ENCODE measurements at places on chromosomes 16 and 17. TPM values are rescaled to one million over a fixed set of nuclear protein-coding genes. Genes with fewer than 3 reads are reported as not detected.
A peak's percentile ranks its signal among the peaks of the same experiment; 100 is the strongest.

GRCh38 chr17:39115135-39115534 is 36.3 kb downstream of the PLXDC1 start:
- peak; percentile 80 for DNase-seq

GRCh38 chr17:77476931-77477805 is 336.4 kb downstream of the SEC14L1 start:
- DNase-seq: peak; percentile 98

The CNGB1 gene
- not detected for total RNA-seq

GRCh38 chr17:10059684-10060211 is 138.7 kb downstream of the GAS7 start:
- no peak for DNase-seq

DNA sequence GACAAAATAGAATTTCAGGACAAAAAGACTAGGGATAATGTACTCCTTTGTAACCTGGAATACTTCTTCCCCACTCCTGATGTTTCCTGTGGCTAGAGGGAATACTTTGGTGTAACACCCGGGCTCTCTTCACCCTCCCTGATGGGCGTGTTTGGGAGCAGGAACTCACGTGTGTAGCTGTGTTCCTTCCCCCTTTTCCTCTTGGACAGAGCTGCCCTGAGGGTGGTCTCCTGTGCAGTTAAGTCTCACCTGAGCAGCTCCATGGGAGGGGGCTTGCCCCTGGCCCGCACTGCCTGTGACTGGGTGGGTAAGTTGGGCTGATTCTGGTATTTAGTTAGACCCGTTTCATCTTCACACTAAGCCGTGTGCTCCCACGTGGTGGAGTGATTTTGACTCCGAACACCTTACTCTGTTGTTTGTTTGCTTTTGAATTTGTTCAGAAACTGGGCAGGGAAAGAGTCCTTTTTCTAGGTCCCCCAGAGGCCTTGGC is 87.9 kb downstream of the OR1D5 start:
- DNase-seq: peak; percentile 66

- no peak for DNase-seq
These were observed 26.9 kb downstream of the ZCCHC14 start for GRCh38 chr16:87465879-87466278.

- no peak for DNase-seq
These were observed 16.5 kb downstream of the RGS11 start for GRCh38 chr16:259226-259625.

GRCh38 chr16:9206156-9206555 is 114.7 kb downstream of the HAPSTR1 start:
- no peak for DNase-seq

- DNase-seq: peak; percentile 52
These were observed 2.6 kb upstream of the GRIN2C start for GRCh38 chr17:74862108-74862901.

- peak; percentile 33 for DNase-seq
These were observed at the start of gene TEX19 for GRCh38 chr17:82358465-82359350. Gene TEX19, plus strand, starts transcription at chr17:82359247. Its CDS starts 2,904 bp downstream, at chr17:82362151.

GRCh38 chr17:39568702-39569101 is 39.0 kb downstream of the NEUROD2 start:
- no peak for DNase-seq

GRCh38 chr16:87496447-87496801 is 3.6 kb upstream of the ZCCHC14 start:
- DNase-seq: no peak

GRCh38 chr16:80580109-80580832 is 39.5 kb downstream of the DYNLRB2 start:
- no peak for DNase-seq

The WIPF2 gene
- 7.4 TPM for total RNA-seq
